ENCODE measurements at places on chromosomes 1 and 21.
A peak's percentile ranks its signal among the peaks of the same experiment; 100 is the strongest.

- DNase-seq: no peak
These were observed 298.7 kb downstream of the NTNG1 start for GRCh38 chr1:107439567-107439966.

- DNase-seq: no peak
These were observed 97.6 kb downstream of the TOMM20 start for GRCh38 chr1:235030919-235031596.

GRCh38 chr1:202860744-202861419, 28.1 kb downstream of the RABIF start:
- DNase-seq: peak; percentile 66

- no peak for DNase-seq
These were observed 14.6 kb upstream of the PKP1 start for GRCh38 chr1:201268604-201269151.

DNA sequence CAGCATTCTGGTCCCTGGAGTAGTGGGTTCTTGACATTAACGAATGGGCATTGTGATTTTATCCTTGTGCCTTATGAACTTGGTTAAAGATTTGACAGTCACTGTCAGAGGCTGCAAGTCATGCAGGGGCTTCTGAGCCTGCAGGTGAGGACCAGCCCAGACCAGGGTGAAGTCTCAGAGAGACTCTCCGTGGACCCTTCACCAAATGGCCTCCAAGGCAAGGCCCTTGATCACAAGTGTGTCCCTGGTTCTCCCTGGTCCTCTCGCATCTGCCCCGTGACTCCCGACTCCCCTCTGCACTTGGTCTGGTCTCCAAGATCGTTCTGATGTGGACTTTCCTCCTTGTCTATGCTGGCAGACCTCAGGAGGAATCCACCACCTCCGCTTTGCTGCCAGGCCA, 476.5 kb upstream of the VAMP3 start:
- DNase-seq: no peak

GRCh38 chr1:219461981-219462400, 150.9 kb downstream of the ZC3H11B start:
- DNase-seq: no peak

DNA sequence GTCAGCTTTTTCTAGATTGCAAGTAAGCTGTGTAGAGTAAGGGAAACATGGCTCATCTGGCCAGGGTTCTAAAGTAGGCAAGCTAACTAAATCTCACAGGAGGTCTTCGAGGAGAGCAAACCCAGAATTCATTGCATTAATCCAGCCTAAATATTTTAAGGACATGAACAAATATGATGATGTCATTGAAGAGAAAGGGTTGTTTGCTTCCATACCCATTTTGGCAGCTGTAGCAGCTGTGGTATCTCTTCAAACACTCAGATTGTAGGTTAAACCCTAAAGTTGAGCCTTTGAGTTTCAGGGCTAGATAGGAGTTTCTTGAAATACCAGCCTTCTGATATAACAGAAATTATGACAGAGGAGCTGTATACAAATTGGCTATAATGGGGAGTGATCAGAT, 200.5 kb upstream of the C1orf105 start:
- no peak for DNase-seq

DNA sequence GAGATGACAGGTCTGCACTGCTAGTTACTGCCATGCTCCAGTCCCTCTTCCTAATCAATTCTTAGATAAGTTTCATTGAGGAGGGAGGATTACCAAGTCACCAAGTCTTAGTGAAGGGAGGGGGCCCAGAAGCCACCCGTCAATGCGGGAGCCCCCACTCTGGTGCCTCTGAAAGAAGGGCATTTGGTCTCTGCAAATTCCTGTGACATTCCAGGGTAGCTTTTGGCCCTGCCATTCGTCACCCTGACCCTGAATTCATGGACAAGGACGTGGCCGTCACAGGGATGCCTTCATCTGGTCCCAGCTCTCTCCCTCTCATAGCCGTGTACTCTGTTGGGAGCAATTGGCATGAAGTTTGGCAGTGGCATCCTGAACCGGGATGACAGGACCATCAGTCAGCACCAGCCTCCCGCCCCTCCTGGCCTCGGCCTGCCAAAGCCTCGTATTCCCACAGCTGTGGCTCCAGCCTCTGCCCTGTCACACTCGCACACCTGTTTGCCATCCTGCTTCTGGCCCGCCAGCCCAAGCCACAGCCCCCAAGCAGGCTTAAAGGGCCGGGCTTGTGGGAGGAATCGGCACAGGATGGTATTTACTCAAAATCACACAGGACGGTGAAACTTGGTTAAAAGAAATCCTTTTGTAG, 150.7 kb downstream of the CLIC6 start:
- DNase-seq: no peak

DNA sequence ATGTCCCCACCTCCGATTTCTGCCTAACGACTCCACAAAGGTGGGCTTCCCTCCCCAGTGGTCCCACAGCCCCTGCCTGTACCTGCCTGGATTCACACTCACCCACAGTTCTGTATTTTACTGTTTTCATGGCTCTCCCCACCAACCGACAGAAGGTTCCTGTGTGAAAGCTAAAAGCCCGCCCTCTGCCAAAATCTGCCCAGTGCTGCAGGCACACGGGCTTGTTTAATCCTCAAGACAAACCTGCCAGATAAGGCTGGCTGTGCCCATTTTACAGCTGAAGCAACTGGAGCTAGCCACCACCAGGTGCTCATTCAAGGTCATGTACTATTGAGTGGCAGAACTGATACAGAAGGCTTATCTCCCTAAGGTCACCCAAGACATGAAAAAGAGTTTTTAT, 114.5 kb downstream of the HIVEP3 start:
- DNase-seq: no peak

GRCh38 chr1:159737238-159737916, 23.0 kb upstream of the CRP start:
- no peak for DNase-seq

DNA sequence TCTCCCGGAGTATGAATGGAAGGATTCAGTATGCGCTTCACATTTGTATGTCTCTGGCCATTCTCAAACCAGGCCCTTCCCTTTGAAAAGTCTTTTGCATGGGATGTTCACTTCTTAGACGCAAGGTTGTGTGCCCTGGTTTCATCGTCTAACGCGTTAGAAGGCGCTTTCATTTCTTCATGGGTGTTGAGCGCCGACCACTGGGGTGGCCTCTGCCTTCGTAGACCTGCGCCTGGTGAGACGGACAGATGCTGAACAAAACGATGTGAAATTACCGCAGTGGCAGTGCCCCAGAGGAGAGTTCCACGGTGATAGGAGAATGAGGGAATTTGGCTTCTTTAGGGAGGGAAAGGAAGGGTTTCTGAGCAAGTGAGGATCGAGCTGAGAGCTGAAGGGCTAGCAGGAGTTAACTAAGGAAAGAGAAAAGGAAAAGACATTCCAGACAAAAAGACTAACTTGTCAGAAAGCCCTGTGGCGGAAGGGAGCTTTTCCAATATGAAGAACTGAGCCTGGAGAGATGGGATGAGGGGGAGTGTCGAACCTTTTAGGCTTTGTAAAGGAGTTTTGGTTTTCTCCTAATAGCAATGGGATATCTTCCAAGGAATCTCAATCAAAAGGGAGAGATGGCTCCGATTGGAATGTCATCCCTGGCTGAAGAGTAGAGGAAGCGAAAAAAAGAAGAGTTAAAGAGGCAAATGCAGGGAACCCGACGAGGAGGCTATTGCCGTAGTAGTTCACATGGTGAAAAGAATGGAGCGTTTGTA, 951 bp downstream of the GGPS1 start:
- peak; percentile 57 for DNase-seq

DNA sequence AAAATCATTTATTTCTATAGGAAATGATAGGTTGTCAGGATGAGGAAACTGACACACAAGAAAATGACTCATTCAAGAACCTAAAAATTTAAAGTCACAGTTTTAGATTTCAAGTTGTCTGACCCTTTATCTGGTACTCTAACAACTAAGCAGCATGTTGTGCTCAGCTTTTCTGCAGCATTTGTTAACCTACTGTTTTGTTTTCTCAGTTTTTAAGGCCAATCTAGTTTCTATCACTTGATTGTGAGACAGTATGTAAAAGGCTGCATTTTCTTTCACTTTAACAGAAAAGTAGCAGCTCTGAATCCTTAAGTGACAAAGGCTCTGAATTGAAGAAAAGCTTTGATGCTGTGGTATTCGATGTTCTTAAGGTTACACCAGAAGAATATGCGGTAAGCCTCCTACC, 59.1 kb downstream of the RALGPS2 start:
- DNase-seq: no peak

DNA sequence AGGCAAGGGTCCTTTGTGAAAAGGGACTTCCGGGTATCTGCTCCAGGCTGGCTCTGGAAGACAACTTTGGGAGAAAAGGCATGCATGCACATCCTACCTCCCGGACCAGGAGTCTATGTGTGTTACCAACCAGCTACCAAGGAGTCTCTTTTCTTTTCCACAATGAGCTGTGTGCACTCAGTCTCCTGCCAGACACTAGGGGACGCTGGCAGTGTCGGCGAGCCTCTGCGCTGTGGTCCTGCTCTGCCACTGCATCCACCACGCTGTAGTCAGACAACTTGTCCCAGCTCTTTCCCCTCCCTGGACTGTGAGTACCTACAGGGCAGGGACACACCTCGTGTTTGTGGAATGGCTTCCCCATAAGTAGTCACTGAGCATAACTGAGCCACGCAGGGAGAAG, 5.1 kb upstream of the SSR2 start:
- DNase-seq: no peak

DNA sequence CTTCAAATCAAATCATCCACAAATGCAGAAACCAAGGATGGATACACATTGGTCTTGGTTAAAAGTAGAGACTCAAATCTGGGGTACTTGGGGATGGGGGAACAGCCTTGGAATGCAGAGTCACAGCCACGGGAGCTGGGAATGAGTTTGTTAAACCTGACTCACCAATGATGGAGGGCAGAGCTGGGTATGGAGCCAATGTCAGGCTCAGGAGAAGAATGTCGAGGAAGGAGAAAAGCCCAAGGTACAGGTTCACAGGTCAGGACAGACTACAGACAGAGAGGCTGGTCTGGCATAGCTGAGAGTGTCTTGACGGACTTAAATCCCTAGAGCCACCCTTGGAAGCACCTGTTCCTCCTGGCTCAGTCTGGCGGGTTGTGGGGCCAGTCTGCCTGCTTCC, 237.6 kb downstream of the NTNG1 start:
- DNase-seq: no peak

DNA sequence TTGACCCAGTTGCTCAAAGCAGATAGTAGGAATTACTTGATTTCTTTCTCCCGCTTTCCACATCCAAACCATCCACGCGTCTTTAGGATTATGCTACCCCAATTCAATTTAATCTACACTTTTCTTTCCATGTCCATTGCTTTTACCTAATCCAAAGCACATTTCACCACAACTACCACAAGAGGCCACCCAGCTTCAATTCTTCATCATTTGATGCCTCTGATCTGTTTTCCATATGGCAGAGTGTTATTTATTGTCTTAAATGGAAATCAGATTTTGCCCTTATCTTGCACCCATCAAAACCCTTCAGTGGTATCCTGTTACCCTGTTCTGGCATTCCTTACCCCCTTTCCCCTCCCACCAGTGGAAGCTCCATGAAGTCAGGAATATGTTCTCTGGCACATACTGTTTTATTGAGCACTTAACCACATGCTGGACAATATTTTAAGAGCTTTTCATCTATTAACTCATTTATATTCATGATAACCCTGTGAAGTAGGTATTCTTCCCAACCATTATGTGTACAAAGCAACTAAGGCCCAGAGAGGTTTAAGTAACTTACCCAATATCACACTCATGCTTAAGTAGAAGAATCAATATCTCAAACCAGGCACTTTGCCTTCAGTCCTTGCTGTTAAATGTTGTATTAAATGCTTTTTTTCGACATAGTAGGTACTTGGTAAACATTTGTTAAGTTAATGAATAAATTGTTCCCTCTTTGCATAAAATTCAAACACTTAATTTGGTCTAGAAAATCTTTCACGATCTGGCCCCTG, 34.6 kb downstream of the CLIC4 start:
- no peak for DNase-seq

DNA sequence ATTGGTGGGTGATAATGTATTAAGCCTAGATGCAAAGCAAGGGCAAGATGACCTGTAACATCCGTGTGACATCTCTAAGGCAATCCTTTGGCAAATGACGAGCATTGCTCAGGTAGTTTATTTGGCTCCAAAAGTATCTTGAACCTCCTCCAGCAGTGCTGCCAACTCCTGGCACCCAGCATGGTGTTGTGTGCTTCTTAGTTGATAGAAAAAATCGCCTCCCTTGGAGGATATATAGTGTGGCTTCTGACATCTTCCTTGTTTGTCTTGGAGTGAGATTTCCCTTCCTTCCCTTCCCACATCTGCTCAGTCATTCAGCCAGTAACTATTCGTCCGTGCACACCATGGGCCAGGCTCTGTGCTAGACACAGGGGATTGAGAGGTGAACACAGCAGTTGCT, 121.8 kb downstream of the TOMM20 start:
- no peak for DNase-seq

DNA sequence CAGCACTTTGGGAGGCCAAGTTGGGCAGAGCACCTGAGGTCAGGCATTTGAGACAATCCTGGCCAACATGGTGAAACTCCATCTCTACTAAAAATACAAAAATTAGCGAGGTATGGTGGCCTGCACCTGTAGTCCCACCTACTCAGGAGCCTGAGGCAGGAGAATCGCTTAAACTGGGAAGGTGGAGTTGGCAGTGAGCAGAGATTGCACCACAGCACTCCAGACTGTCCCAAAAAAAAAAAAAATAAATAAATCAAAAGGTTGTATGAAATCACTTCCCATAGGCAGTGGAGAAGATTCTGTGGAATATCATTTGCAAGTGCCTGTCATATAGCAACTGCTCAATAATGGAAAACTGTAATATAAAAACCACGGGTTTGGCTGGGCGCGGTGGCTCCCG, 65.1 kb upstream of the SERBP1 start:
- no peak for DNase-seq

DNA sequence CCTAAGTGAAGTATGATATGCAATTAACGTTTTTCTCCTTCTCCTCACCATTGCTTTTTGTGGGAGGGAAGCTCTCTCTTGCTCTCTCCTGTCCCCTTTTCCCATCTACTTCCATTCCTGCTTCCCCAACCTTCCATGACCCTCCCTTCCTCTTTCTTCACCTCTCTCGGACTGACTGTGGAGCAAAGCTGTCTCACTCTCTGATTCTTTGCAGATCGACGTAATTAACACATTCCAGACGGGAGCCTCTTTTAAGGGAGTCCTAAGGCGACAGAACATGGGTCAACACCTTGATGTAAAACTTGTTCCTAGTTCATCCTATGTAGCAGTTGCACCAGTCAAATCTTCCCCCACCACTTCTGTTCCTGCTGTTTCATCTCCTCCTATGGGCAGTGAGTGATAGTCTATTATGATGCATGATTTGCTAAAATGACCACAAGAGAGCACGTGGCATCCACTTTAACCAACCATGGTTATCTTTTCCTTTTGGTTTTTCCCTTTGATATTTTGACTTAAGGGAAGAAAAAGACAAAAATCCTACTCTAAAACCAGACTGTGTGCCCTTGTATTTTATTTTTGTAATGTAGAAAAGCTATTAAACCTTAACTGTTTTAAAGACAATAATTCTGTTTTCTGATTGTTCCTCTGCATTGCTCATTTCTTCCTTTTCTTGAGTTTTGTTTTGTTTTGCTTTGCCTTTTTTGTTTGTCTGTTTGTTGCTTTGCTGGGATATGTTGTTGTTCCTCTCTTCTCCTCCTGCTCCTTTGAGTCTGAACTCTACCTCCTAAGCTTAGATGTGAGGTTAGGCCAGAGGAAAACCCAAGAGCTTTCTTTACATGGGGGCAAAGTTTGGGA, 31.7 kb upstream of the LAX1 start:
- DNase-seq: no peak

GRCh38 chr1:118113261-118113660, 71.8 kb downstream of the SPAG17 start:
- no peak for DNase-seq

- DNase-seq: no peak
These were observed 79.0 kb downstream of the CD58 start for GRCh38 chr1:116491700-116492357.

GRCh38 chr1:170530972-170531757, 801 bp upstream of the GORAB start:
- no peak for DNase-seq
